DMS 273 treated with DMSO at 0.1 percent for 48 hours (cell line): ENCODE measurements at places on chromosomes 2 and 18.

- DNase-seq = no peak
These were observed 239.0 kb downstream of the CCDC178 start for GRCh38 chr18:33201509-33201926.

DNA sequence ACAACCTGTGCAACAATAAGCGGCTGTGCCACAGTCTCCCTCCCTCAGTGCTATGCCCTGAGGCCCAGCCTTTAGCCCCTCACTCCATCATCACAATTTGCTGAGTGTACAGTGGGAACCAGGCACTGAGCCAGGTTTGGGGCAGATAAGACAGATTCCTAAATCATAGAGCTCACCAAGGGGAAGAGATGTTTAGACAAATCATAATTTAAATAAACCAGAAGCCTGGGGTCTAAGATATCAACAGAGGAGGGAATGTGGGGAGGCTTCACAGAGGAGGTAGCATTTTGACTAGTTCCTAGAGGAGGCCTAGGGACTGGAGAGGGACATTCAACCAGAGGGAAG lies 139.3 kb upstream of the EPAS1 start:
- DNase-seq = no peak

GRCh38 chr18:57475903-57476302 lies 40.7 kb downstream of the ONECUT2 start:
- DNase-seq = no peak

DNA sequence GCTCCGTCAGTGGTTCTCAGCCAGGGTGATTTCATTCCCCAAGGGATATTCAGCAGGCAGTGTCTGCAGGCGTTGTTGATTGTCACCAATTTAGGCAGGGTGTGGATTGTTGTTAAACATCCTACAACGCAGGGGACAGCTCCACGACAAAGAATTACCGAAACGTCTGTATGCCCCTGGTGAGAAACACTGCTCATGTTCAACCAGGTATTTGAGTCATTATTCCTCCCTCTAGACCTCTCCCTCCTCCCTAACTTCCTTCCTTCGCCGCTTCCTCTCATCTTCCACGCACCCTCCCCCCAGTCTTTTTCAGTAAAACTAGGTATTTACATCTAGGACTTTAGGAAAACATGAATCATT lies 50.8 kb downstream of the NCK2 start:
- no peak for DNase-seq

DNA sequence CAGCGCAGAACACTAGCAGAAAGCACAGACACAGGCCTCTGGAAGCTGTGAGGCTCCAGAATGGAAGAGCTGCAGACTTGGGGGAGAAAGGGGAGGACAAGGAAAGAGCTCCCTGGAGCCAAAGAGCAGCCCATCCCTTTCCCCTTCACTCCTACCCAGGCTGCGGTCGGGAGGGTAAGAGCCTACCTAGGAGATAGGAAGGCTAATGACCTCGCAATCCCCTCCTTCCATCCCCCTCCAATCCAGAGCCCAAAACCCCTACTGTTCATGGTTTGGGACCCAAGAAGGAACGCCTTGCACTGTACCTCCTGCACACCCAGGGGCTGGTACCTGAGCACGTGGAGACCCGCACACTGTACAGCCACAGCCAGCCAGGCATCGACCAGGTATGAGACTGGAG lies 39.8 kb downstream of the LMAN2L start:
- DNase-seq = no peak

DNA sequence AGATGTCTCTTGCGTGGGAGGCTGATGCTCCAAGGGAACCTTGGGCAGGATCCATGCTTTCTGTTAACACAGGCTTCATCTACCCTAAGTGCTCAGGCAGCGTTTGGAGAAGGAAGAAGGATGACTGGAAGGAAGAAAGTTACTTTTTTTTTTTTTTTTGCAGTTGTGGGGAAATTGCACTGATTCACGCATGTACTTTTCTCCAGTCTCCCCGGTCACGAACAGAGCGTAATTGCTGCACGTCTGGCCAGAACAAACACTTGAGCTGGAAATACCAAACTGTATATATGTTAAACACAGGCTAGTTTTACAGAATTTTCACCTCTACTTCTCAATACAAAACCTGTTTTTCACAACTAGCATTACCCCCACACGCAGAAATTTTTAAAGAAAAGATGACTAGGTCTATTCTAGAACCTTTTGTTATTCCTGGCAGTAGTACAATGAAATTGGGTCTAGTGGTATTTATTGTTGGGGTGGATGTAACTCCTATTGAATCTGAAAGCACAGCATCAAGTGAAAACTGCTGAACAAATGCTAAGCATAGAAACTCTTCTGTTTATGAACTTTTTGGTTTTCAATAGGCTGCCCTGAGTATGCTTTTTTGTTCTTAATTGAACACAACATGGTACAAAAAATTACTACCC lies 9.3 kb upstream of the SCYGR5 start:
- no peak for DNase-seq

GRCh38 chr2:145186303-145186702 lies 666.4 kb upstream of the ZEB2 start:
- DNase-seq = no peak

DNA sequence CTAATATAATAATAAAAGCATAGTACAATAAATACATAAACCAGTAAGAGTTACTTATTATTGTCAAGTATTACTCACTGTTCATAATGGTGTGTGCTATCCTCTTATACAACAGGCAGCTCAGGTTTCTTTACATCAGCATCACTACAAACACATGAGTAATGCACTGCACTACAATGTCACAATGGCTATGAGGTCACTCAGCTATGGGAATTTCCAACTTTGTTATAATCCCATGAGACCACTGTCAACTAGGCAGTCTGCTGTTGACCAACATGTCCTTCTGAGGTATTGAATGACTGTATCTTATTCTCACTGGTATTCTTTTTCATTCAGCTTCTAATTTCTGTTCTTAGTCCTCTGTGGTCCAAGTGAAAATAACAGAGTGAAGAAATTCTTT lies 250.4 kb upstream of the DSEL start:
- DNase-seq = no peak

GRCh38 chr2:109686921-109687320 lies 72.8 kb downstream of the SOWAHC start:
- DNase-seq = no peak

GRCh38 chr18:76978616-76979015 lies 154.0 kb downstream of the MBP start:
- no peak for DNase-seq

DNA sequence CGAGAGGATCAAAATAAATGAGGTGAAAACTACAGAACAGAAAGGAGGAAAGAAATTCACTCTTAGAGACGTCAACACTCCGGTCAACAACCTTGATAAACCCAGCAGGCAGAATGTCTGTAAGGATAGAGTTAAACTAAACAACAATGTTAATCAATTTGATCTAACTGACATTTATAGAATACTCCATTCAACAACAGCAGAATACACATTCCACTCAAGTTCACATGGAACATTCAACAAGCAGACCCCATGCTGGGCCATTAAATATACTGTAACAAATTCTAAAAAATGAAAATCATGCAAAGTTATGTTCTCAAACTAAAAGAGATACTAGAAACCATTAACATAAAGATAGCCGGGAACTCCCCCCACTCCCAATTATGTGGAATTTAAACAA lies 41.8 kb downstream of the FAM210A start:
- no peak for DNase-seq

DNA sequence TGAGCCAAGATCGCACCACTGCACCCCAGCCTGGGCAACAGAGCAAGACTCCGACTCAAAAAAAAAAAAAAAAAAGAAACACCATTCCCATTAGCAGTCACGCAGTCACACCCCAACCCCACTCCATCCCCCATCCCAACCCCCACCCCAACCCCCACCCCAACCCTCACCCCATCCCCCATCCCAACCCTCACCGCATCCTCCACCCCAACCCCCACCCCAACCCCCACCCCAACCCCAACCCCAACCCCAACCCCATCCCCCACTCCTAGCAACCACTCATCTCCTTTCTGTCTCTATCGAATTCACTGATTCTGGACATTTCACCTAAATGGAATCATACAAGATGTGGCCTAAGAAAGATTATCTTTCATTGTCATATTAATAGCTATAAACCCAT lies 25.9 kb upstream of the ATP9B start:
- DNase-seq = no peak

DNA sequence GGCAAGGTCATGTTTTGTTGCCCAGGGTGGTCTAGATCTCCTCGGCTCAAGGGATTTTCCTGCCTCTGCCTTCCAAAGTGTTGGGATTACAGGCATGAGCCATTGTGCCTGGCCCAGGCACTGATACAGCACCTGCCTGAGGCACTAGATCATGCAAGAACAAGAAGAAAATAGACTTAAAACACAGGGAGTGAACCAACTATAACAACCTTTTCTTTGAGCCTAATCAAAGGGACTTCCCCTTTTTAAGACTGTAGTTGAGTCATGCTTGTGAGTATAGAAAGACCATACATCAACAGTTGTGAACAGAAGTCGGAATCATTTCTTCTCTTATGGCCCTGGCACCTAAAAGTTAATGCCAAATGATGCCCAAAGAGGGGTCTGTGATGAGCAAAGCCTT lies 47.9 kb upstream of the MAPRE2 start:
- DNase-seq = no peak

- DNase-seq = no peak
These were observed 47.9 kb downstream of the MBP start for GRCh38 chr18:77084688-77085035.

DNA sequence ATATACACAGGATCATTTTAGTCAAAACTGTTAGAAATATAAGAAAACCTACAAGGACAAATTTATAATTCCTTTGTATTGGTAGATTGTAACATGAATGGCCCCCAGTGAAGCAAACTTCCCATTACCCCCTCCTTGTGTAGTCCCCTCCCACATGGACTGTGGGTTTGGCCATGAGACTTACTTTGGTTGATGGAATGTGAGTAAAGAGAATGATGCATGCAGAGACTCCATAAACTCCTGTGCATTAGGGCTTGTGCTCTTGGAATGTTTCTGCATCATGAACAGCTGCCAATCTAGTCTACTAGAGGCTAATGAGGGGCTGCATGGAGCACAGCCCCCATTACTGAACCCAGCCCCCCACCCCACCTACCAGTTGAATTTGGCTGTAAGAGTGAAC lies 8.3 kb upstream of the TGFA start:
- DNase-seq = no peak

- DNase-seq = no peak
These were observed 1.5 kb upstream of the GPD2 start for GRCh38 chr2:156434461-156435291.

DNA sequence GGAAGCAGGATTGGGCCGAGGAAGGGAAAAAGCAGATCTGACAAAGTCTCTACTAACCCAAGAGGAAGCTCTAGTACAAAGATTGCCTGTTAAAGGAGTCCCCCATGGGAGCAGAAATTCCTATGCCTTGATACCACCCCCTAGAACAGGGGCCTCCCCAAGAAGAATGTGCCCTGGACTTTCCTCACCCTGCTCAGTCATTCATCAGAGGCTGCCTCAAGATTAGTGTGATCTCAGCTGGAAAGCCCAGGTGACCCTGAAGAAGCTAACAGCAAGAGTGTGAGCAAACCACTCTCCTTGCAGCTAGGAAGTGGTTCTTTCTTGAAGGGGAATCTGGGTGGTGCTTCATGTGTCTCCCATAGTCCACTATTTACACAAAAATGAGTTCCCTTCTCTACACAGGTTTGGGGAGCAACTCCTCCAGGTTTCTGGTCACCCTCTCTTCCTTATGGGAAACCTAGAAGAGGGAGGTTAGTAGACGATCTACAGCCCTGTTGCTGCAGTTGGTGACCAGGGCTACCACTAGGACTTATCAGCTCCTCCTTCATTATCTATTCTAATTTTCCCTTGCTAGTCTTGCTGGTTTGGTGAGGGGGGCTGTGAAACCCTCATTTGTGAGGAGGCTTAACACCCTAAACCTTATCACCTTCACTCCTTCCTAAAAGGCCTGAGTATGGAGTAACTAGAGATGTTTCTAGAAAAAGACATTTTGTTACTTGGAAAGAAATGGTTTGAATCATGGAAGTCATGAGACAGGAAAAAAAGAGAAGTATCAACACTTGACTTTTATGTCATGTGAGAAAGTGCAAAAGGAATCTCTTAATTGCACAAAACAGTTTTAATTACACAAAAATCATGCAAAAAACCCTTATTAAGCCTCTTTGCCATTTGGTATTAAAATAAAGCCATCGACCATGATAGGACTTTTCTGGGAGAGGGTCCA lies 2.9 kb upstream of the WDR7 start:
- no peak for DNase-seq
